Coronary artery (tissue), 2 donors: ENCODE measurements at places on chromosomes 16 and 17.

DNA sequence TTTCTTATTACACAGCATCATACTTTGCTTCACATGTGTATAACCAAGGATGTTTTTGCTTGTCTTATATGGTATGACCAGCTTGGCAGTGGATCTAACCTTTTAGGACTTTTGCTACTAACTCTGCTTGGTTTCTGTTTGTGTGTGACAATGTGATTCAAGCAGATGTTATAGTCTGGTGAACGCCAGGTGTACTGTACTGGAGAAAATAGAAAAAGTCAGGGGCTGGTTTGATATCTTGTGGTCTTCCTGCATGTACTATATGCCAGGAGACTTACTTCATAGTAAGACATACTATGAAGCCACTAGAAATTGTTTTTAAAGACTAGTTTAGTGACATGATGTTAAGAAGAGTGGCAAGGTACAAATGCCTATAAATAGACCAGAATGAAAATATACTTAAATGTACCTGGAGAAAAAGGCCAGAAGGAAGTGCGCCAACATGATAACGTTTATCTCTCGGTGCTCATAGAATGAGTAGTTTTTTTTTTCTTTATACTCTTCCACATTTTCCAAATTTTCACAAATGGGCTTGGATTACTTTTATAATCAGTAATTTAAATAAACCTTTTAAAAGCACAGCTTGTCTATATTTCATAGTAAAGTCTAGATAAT is 112.3 kb downstream of the PRKCA start:
- DNase-seq: no peak

DNA sequence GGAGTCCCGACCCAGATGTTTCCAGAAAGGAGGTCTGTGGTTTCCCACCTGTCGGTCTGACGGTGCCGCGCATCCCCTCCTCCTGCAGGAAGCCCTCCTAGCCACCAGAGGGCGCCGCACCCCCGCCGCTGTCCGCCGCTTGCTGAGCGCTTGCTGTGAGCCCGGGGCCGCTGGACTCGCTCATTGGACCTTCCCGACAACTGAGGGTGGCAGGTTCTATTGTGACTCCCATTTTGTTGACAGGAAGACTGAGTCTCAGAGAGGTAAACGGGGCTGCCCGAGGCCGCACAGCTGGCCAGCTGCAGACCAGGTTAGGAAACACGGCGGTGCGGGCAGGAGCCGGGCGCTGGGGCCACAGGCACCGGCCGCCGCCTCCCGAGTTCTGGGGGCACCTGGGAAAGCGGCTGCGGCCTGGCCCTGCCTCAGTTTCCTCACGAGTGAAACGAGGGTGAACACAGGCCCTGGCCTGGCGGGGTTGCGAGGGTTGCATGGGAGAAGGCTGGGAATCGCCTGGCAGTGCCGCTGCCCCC is 191.1 kb upstream of the CIBAR2 start:
- DNase-seq: no peak

DNA sequence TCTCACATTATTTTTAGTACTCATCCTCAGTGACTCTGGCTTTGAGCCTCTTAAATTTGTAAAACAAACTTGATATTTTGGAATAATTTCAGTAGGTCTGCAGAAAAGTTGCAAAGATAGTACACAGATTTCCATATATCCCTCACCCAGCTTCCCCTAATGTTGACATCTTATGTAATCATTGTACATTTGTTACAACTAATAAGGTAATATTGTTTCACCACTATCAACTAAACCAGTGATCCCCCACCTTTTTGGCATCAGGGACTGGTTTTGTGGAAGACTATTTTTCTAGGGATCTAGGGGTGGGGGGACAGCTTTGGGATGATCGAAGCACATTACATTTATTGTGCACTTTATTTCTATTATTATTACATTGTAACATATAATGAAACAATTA is 391.2 kb downstream of the CA10 start:
- no peak for DNase-seq

- no peak for DNase-seq
These were observed 276.5 kb upstream of the XYLT1 start for GRCh38 chr16:17747081-17747756.

- DNase-seq: no peak
These were observed 15.0 kb upstream of the C16orf95 start for GRCh38 chr16:87332150-87332549.

- DNase-seq: no peak
These were observed 20.4 kb upstream of the WDR45B start for GRCh38 chr17:82668631-82669099.

DNA sequence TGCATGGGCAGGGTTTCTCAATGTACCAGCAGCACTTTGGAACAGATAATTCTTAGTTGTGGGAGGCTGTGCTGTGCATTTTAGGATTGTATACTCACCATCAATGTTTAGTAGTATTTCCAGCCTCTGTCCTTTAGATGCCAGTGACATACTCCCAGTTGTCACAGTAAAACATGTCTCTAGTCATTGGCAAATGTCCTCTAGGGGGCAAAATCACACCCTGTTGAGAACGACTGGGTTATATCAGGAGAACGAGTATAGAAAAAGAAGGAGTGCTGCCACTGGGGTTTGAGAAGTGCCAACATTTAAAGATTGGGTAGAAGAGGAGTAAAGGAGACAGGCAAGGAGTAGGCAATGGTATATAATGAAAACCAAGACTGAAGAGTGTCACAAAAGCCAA is 37.9 kb upstream of the SMIM36 start:
- no peak for DNase-seq

GRCh38 chr16:78184238-78185183 is 85.1 kb downstream of the WWOX start:
- DNase-seq: no peak

- DNase-seq: no peak
These were observed 335.2 kb downstream of the SEC14L1 start for GRCh38 chr17:77476006-77476405.

- DNase-seq: no peak
These were observed 26.5 kb upstream of the CDR2 start for GRCh38 chr16:22400900-22401299.

GRCh38 chr16:2511128-2511800 is 2.5 kb upstream of the ATP6V0C start:
- DNase-seq: no peak

GRCh38 chr17:37098910-37099664 is 150.3 kb downstream of the AATF start:
- DNase-seq: no peak

DNA sequence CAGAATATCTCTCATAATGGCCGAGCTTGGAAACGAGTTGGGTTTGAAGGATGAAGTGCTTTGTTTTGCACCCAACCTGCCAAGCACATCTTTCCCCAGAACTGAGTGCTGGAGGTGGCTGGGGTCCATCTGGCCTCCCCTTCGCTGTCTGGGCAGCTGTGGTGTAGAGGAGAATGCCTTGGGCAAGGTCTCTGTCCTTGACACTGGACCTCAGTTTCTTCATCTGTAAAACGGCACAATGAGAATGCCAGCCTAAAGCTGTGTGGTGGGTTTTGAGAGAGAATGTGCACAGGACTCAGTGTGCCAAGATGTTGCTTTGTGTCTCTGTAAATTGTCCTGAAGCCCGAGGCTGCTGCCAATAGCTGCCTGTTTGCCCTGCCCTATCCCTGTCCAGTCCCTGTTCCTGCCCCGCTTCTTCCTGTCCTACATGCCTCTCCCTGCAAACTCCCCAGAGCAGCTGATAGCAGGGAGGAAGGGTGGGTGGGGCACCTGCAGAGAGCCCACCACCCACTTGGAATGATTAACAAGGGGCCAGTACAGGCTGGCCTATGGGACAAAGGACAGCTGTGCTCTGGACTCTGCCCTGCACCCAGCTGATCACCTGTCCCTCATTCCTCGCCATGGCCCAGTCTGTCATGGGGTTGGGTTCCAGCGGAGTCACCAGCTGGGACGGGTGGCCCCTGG is 15.3 kb downstream of the LASP1 start:
- no peak for DNase-seq

- DNase-seq: no peak
These were observed 1.9 kb downstream of the ACSF3 start for GRCh38 chr16:89095491-89095951.

- no peak for DNase-seq
These were observed 9.5 kb upstream of the DHRS13 start for GRCh38 chr17:28912281-28912937.

DNA sequence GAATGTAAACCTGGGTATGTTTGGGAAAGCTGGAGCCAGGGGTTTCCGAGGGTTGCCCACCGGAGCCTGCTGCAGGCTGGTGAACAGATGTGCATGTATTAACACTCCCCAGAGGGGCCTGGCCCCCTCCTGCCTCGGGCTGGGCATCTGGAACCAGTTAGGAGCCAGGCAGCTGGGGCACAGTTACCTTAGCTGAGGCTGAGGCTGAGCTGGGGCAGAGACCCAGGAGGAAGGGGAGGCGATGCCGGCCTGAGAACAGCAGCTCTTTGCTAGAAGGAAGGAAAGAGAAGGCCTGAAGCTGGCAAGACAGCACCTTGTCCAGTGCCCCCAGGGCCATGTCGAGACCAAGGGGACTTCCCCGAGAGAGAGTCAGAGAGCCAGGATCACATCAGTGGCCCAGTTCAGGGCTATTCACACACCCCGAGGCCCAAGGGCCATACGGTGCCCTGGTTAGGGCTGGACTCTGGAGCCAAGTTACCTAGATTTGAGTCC is 65.8 kb downstream of the RMI2 start:
- no peak for DNase-seq

GRCh38 chr17:80030730-80031410 is 4.8 kb downstream of the TBC1D16 start:
- no peak for DNase-seq

DNA sequence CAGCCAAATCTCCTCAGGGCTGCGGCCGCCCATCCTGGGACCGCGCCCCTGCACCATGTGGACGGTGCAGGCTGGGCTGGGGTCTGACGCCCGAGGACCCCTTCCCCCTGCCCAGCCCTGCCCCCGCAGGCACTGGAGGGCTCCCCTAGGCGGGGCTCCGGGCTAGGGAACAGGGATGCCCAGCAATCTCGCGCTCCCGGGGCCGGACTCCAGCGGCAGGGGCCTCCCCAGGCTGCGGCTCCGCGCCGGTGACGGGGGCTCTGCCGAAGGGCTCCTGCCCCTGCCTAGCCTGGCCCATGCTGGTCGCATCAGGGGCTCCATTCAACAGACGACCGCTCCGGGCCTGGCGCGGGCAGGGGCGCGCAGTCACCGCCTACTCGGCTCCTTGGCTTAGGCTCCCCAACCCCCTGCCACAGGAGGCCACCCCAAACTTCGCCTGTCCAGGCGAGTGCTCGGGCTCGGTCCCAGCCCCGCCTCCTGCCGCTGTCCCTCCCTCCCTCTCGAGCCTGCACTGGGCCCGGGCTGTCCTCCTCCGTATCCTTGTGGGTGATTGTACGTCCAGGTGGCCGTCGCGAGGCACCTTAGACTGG is 27.4 kb upstream of the ADORA2B start:
- DNase-seq: peak; percentile 57
